ENCODE measurements at places on chromosomes 6 and 20.

DNA sequence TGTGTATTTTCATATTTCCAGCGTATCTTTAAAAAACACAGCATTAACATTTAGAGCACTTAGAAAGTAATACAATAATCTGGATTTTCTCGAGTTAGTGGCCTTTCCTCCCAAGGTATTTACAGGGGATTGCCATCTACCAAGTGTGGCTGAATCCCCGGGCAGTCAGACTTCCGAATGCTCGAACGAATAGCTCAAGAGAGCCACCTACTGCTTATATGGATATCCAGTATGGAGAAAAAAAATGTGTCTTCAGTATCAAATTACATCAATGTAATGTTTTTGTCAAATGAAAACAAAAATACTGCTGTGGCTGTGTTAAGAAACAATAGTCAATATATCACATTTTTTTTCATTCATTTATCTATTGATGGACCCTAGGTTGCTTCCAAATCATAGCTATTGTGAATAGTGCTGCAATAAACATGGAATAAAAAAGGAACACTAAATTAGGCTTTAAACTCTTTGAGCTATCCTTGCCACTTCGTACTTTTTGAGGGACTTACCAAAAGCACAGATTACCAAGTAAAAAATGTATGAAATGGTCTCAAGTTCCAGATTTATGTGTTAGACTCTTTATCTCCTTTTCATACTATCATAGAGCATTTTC, 654.5 kb upstream of the PTCHD4 start:
- DNase-seq = peak; percentile 84

DNA sequence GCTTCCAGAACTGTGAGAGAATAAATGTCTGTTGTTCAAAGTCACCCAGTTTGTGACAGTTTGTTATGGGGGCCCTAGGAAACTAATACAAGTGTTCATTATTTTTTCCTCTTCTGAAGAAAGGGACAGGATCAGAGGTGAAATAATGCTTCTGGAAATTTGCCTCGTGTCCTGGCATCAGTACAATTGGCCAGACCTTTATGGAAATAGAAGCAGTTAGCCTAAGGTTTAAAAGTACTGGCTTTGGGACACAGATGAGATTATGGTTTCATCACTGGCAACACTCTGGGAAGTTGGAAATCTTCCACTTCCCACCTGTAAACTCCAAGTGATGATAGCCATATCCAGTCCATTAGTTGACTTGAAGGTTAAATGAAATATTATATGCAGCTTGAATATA, 88.7 kb downstream of the PLCB1 start:
- no peak for DNase-seq

DNA sequence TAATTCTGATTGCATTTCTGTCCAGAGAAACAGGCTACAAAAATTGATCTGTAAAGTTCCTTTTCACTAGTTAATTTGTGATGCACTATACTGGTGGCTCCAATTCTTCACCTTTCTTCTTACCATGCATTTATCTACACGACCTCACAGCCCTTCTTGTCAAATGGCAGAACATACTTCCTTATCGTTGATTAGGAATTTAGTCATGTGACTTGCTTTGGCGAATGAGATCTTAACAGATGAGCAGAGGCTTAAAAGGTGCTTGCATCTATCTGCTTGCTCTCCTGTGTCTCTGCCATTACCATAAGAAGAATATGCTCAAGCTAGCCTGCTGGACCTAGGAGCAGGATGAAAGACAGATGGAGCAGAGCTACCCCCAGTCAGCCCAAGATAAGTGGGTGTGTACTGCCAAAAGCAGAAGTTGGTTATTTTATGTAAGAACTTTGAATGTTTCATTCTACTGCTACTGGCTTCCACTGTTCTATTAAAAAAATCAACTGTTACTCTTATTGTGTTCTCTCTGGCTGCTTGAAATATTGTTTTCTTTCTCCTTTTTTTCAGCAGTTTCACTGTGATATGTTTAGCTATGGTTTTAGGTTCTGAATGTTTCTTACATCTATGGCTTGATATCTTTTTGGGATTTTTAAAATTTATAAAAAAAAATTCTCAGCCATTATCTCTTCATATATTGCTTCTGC, 40.2 kb upstream of the RBM24 start:
- no peak for DNase-seq

GRCh38 chr6:7604506-7604905, 14.5 kb downstream of the SNRNP48 start:
- no peak for DNase-seq

- DNase-seq = no peak
Measured at GRCh38 chr6:124463271-124463670, 499.0 kb upstream of the RNF217 start.
